ENCODE measurements at places on chromosomes 12 and 14.

- DNase-seq = no peak
Observed at GRCh38 chr12:66879409-66879808, 200.5 kb upstream of the GRIP1 start.

- DNase-seq = no peak
Observed at GRCh38 chr12:106978035-106978800, 8.7 kb downstream of the MTERF2 start.

DNA sequence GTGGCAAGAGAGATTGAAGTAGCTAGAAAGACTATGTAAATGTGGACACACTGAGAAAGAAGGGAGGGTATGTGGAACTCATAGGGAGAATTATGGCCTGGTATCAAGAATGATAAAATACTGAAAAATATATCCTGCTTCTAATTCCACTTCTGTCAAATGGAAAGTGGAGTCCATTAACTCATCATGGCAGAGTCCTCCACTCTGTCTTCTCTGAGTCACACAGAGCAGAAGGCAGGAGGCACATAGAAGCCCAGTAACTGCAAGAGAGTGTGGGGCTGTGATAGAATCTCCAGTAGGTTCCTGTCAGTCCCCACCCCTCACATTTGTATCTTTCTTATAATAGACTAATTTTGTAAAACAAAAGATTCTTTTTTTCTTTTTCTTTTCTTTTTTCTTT is 223.7 kb downstream of the AKAP6 start:
- DNase-seq = no peak

GRCh38 chr14:103391048-103391447 is 5.8 kb downstream of the MARK3 start:
- peak; percentile 44 for DNase-seq

GRCh38 chr12:72191761-72192160 is 80.4 kb upstream of the TRHDE start:
- DNase-seq = no peak

DNA sequence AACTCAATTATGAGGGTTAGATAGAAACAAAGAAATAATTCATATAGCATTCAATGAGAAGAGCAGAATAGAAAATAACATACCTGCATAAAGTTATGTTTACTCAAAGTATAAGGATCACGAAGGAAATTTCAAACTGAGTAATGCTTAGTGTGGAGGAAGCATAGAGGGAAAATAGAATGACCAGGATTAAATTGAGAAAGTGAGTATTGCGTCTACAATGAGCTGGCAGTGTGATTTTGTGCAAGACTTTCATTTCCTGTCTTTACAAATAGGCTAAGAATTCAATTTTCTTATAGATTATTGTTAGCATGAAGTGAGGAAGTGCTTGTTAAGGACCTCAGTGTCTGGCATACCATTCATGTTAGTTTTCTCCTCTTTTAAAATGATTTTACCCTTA is 12.0 kb downstream of the ADGRD1 start:
- DNase-seq = no peak

GRCh38 chr14:100988011-100988410 is 84.5 kb upstream of the RTL1 start:
- DNase-seq = no peak

GRCh38 chr14:58640959-58641358 is 3.2 kb downstream of the DACT1 start:
- no peak for DNase-seq

DNA sequence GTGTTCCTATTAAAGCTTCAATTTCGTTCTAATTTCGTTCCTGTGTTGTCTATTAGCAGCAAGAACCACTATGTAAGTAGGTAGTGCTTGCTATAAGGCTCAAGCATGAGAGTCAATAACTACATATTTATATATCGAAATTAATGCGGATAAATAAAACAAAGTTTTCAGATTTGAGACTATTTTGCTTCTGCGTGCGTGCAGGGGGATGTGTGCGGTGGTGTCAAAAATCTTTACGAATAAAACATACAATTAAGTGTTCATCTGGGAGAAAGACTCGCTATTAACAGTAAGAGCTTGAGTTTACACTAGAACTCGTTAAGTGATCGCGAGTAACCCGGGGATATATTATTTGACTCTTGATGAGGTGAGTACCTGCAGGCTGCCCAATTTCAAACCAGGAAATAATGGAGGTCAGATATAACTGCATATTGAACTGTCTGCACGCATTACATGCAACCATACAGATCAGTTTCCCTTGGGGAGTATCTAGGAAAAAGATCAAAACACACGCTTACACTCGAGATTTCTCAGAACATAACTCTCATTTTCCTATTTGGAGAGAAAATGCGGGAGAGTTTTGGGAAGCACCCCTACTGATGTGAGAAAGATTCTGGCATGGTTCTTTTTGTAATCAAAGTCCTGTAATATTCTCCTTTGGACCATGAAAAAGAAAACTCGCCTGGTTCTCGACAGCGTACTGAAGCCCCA is 813 bp downstream of the TWF1 start:
- DNase-seq = peak; percentile 8

DNA sequence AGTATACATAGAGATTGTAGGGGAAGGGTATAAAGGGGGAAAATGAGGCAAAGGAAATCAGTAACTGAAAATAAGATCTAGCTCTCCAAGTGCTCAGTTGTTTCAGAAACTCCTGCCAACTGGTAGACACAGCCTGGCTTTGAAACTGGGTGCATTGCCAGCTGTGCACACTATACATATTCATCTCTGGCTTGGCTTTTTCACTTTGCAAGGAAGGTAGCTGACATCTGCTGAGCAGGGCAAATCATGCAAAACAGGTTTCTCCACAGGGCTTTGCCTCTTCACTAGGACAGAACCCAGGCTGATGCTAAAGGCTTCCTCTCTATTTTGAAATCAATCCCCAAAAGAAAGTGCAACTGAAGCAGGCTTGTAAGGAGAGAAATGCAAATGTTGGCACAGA is 101.5 kb downstream of the HELB start:
- DNase-seq = no peak

DNA sequence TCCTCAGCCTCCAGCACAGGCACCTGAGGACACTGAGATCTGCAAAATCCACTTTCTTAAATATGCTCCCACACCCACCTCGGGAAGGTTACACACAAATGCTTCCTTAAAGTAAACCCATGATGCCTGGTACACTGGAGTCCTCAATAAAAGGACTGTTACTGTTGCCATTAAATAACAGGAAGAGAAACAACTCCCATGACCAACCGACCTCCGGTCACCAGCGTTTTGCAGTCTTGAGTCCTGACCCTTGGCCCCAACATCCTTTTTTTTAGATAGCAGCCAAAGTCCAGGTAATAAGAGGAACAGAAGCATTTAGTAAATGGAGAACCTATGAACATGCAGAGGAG is 42.4 kb downstream of the ITPK1 start:
- DNase-seq = no peak

DNA sequence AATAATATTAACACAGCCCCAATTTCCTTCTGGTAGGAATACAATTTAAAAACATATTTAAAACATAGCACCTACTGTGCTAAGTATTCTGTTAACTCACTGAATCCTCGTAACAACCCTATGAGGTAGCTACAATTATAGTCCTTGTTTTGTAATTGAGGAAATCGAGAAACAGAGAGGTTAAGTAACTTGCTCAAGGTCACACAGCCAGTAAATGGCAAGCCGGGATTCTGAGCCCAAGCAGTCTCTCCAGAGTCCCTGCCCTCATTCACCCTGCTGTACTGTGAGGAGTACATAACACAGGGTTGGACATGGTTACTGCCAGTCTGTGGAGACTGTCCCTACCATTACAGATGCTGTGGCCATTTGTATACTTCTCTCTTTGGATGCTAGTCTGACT is 44.3 kb downstream of the SUDS3 start:
- DNase-seq = no peak

DNA sequence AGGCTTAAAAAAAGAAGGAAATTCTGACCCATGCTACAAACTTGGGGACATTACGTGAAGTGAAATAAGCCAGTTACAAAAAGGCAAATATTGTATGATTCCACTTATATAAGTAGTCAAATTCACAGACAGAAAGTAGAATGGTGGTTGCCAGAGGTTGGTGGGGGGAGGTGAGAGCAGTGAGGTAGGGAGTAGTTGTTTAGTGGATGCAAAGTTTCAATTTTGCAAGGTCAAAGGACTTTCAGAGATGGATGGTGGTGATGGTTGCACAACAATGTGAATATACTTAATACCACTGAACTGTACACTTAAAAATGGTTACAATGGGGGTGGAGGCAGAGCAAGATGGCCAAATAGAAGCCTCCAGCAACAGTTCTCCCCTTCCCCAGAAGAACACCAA is 86.2 kb upstream of the PLXNC1 start:
- no peak for DNase-seq

DNA sequence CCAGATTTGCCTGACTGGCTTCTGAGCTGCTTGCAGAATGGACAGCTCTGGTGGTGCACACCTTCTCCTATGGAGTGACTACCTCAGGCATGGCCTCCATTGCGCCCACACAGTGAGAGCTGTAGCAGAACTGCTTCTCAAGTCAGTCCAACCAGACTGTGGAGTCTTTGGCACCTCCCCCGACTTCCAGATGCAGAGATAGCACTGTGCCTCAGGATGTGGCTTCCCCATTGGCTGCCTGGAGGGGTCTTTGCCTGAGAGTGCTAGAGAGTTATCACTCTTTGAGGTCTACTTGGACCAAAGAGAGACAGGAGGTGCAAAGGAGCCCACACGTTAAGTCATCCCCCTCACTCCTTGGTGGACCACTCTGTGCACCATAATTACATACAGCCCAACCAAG is 44.8 kb upstream of the FRS2 start:
- DNase-seq = no peak

DNA sequence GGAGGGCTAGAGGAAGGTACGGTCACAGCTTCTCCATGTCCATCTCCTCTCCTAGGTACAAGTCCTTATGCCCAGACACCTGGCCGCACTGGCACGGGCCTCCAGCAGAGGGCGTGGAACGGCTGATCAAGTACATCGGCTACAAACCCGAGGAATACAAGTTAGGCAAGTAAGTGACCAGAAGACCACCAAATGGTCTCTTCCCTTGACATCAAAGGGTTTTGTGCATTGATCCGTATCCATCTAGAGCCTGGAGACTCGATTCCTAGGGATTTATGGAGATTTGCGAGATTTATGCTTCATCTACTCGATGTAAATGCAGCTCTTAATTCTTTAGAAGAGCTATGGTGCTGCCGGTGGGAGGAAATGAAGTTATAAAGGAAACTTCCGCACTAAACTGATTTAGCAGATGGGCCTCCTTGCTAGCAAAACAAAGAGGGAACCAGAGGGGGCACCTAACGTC is 44.2 kb downstream of the KCTD10 start:
- peak; percentile 65 for DNase-seq

DNA sequence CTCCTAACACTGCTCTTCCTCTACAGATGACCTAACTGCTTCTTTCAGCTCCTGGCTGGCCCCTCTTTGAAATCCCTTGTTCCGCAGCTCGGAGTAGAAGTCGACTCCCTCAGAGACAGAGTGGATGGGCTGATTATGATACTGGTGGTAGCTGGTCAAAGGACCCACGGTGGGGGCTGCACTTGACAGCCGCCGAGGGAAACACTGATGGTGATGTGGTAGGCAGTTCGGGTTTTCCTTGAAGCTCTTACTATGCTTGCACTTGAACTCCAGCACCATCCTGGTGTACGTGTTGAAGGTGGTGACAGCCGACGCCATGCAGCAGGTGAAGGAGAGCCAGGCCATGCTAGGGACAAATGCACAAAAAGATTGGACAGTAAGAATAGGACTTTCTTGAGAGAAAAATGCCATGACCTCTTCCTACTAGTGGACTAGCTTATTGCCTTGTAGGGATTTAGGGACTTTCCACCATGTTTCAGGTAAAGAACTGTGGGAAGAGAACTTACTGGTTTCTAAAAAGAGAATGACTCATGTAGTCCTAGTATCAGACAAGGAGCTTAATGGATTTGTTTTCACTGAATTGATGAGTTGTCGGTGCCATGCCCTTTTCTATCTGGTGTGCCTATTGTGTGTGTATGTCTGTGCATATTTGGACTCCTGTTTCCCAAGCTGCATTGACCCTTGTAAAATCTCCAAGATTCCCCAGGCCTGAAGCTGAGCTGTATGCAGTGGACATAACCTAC is 18.4 kb downstream of the GSG1 start:
- DNase-seq = no peak

All from AG08396 (cell line).